ENCODE measurements at places on chromosomes 12 and 14. TPM values are rescaled to one million over a fixed set of nuclear protein-coding genes. Genes with fewer than 3 reads are reported as not detected.
A peak's percentile ranks its signal among the peaks of the same experiment; 100 is the strongest.

IPO4 gene
- total RNA-seq: 36.0 TPM

CLEC14A gene
- total RNA-seq: 8.1 TPM

NUDT14 gene
- total RNA-seq: 22.5 TPM

GLIPR1L1 gene
- not detected for total RNA-seq

ZDHHC22 gene
- not detected for total RNA-seq

LRP1-AS gene
- total RNA-seq: not detected

DNA sequence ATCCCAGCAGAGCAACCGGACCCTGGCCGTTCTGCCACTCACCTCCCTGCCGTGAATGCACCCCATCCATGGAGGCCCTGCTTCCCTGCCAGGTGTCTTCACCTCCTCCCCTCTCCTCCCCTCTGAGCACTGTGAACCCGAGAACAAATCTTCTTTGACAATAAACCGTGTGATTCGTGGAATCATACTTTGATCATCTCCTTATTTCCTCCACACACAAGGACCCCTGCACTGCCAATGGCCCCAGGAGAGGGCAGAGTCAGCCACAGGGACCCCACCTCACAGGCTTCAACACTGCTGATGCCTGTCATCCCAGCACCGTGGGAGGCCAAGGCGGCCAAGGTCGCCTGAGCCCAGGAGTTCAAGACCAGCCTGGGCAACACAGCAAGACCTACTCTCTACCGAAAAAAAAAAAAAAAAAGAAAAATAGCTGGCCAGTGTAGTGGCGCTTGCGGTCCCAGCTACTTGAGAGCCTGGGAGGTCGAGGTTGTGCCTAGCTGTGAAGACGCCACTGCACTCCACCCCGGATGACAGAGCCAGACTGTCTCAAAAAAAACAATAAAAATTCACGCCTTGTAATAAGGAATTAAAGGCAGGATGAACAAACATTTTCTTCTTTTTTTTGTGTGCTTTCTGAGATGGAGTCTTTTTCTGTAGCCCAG, 1.1 kb downstream of the XRCC3 start:
- peaks cover 25% of the 10 kb centered on the region for H3K4me1 ChIP-seq
- no peak overlapping the region for H3K4me3 ChIP-seq
- no peaks in the 10 kb centered on the region for H3K36me3 ChIP-seq
- H3K27me3 ChIP-seq: no peaks in the 10 kb centered on the region
- no peak overlapping the region for H3K27ac ChIP-seq
- DNase-seq: no peak

GRCh38 chr14:90444077-90444696, 47.4 kb downstream of the CALM1 start:
- DNase-seq: no peak
- H3K27me3 ChIP-seq: no peaks in the 10 kb centered on the region
- no peaks in the 10 kb centered on the region for H3K36me3 ChIP-seq
- no peak overlapping the region for H3K27ac ChIP-seq

DNA sequence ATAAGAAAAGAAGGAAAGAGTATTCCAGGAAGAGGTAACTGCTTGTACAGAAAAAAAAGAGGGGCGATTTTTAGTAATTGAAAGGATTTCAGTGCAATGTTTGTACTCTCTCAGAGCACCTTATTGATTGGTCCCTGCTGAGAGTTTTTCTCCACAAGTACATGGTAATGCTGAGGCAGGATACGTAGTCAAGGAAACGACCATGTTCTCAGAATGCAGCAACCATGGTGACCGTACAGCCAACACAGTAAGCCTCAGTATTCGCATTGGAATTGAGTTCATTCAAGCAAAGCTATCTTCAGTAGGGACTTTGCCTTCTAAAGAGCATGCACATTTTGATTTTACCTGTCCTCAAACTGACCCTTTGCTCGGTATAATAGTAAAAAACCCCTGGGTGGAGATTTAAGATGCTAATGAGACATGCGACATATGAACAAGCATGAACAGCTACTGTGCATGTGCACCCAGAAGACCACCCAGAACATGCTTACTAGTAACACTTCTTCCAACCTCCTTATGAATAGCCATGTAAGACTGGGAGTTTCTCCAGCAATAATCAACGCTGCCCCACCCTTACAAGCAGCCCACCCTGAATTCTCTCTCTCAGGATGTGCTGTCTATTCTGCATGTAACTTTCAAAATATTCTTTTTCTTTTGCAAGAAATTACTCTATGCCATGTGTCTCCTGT, 6.2 kb upstream of the SLC41A2 start:
- no peak overlapping the region for H3K4me3 ChIP-seq
- peaks cover 2% of the 10 kb centered on the region for H3K4me1 ChIP-seq
- DNase-seq: no peak
- H3K36me3 ChIP-seq: no peaks in the 10 kb centered on the region
- no peak overlapping the region for H3K27ac ChIP-seq

DNA sequence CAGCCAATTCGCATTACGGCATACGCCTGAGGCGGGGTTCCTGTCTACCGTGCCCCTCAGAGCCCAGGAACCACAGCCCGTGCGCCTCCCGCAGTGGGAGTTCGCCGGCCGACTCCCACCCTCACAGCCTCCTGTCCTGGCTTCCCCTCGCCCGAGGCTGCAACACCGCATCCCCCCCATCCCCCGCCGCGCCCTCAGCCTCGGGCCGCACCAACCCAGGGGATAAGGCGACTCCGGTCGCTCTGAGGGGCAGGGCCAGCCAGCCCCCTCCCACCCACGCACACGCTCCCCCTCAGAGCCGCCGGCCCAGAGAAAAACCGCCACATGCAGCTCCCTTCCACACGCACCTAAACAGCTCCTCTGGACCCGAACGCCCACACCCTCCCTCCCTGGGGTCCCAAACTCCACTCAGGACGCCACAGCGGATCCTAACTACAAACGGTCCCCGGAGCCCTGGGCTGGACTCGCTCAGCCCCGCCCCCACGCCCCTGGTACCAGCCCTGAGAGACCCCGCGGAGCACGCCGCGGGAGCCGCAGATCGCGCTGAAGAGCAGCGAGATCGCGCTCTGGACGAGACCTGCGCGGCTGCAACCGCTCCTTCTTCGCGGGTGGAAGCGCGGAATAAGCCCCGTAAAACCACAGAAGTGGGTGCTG, at the start of gene C14orf39:
Gene C14orf39, minus strand, starts transcription at position 466 of the 654 bp plus-strand sequence. CDS start 985 bp downstream, outside the sequence.
- H3K4me3 ChIP-seq: peak within 1 kb of the TSS; percentile 12
- H3K4me1 ChIP-seq: no peaks in the 10 kb centered on the region
- DNase-seq: no peak
- peaks cover 2% of the 10 kb centered on the region for H3K27me3 ChIP-seq
- no peaks in the 10 kb centered on the region for H3K36me3 ChIP-seq

GRCh38 chr12:131455218-131455506, 255.7 kb upstream of the SFSWAP start:
- H3K36me3 ChIP-seq: no peaks in the 10 kb centered on the region
- no peak overlapping the region for H3K4me3 ChIP-seq
- H3K4me1 ChIP-seq: no peaks in the 10 kb centered on the region
- no peaks in the 10 kb centered on the region for H3K27me3 ChIP-seq
- no peak overlapping the region for H3K27ac ChIP-seq

DNA sequence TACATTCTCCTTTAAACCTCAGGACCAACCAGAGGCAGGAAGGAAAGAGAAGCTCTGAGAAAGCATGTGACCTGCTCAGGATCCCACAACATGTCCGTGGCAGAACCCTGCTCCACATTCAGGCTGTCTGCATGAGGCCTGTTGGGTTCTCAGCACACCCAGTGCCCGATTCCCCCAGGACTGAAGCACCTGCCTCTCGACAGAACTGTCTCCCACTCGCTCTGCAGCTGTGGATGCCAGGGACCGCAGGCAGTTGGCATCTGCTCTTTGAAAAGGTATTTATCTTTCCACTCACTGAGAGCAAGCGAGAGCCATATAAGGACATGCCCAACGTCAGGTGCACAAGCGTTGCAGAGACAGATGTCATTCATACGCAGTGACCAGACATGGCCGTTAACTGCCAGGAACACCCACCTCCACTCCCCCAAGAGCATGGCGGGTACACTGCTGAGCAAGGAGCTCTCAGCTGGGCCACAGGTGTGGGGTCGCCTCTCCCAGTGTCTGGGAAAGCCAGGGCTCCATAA, 18.9 kb downstream of the PITPNM2 start:
- no peak for DNase-seq
- no peaks in the 10 kb centered on the region for H3K27me3 ChIP-seq
- no peak overlapping the region for H3K27ac ChIP-seq
- no peak overlapping the region for H3K4me3 ChIP-seq
- H3K36me3 ChIP-seq: no peaks in the 10 kb centered on the region

DNA sequence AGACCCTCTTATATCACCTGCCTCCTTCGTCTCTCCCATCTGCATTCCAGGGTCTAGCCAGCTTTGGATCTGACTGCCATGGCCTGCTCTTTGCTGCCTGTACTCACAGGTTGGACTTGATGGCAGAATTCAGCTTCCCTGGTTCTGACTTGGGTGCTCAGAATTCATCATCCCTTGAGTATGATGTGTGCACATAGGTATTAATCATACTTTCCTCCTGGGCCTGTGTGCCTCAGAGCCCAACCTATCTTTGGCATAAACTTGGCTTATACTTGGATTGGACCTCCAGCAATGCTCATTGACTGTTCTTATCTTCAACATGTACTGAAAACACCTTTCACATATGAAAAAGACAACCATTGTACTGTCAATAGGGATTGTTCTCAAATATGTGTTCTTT, 70.7 kb upstream of the LMNTD1 start:
- no peaks in the 10 kb centered on the region for H3K36me3 ChIP-seq
- H3K4me1 ChIP-seq: no peaks in the 10 kb centered on the region
- no peak for DNase-seq
- no peaks in the 10 kb centered on the region for H3K27me3 ChIP-seq

DNA sequence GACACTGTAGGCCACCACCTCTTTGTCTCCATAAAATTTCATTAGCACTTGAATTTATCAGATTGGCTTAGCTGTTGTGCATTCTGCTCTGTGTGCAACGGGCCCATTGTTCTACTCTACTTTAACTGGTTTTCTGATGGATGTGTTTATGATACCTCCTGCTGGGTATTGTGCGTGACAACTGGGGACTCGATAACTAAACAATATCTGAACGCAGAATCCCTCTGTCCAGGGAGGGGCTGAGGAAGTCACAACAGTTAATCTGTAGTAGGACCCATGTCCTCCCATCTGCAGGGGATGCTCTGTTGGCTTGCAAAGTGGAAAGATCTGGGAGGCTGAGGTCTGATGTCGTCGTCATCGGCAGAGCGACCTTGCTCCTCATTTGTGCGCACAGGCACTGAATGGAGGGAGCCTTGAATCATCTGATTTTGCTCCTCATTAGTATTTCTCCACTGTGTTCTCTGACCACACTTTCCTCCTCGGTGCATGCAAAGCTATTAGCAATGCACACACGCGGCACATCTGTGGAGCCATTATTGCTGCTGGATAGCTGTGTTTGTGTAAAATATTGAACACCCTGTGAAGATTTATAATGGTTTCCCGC, 422.5 kb downstream of the NRXN3 start:
- H3K36me3 ChIP-seq: no peaks in the 10 kb centered on the region
- no peak for DNase-seq
- H3K27ac ChIP-seq: no peak overlapping the region
- no peak overlapping the region for H3K4me3 ChIP-seq

DNA sequence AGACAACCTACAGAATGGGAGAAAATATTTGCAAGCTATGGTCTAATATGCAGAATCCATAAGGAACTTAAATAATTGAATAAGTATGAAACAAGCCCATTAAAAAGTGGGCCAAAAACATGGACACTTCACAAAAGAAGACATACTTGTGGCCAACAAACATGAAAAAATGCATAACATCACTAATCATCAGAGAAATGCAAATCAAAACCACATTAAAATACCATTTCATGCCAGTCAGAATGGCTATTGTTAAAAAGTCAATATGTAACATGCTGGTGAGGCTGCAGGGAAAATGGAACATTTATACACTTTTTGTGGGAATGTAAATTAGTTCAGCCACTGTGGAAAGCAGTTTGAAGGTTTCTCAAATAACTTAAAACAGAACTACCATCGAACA, 945.4 kb upstream of the FLRT2 start:
- H3K27me3 ChIP-seq: no peaks in the 10 kb centered on the region
- no peaks in the 10 kb centered on the region for H3K4me1 ChIP-seq
- no peak overlapping the region for H3K4me3 ChIP-seq
- H3K36me3 ChIP-seq: no peaks in the 10 kb centered on the region
- H3K27ac ChIP-seq: no peak overlapping the region

GRCh38 chr12:108210001-108210400, 80.9 kb downstream of the WSCD2 start:
- H3K27ac ChIP-seq: no peak overlapping the region
- no peaks in the 10 kb centered on the region for H3K36me3 ChIP-seq
- no peaks in the 10 kb centered on the region for H3K4me1 ChIP-seq
- no peaks in the 10 kb centered on the region for H3K27me3 ChIP-seq
- DNase-seq: no peak

DNA sequence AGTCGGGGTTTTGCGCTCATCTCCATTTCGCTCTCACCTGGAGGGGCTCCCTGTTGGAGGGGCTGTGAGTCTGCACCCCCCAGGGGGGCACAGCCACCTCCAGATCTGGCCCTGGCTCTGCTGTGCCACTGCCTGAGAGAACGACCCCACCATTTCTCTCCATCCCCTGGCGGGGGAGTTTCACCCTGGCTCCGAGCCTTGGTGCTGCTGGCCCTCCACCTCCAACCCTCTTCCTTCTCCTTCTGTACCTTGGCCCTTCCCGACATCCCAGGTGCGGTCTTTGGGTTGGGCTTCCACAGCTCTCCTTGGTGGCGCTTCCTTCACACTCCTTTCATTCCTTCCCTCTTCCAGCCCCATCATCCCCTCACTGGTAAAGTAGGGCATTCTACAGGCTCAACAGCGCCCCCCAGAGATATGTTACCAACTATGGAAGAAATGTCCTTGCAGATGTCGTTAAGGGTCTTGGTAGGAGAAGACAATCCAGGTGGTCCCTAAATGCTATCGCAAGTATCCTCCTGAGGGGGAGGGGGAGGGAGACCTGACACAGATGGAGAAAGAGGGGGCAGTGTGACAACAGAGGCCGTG, 16.3 kb downstream of the SERPINA1 start:
- DNase-seq: no peak
- H3K27me3 ChIP-seq: no peaks in the 10 kb centered on the region
- no peak overlapping the region for H3K27ac ChIP-seq

DNA sequence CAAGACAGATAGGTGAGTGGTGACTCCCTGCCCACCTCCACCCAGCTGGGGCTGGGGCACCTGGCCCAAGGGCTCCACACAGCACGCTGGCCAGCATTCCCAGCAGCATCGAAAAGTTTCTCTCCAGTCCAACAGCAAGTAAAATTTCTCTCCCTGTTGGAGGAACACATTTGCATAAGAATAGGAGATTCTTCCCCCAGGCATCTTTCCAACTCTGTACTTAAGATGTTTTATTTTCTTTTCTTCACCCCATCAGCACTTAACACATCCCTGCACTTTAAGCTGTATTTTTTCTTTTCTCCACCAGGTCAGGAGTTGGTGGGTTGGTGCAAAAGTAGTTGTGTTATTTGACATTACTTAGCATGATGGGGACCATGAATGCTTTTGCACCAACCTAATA, 47.2 kb downstream of the OR9K2 start:
- H3K27me3 ChIP-seq: no peaks in the 10 kb centered on the region
- no peak overlapping the region for H3K4me3 ChIP-seq
- H3K27ac ChIP-seq: no peak overlapping the region
- no peaks in the 10 kb centered on the region for H3K4me1 ChIP-seq
- H3K36me3 ChIP-seq: no peaks in the 10 kb centered on the region

- no peak overlapping the region for H3K27ac ChIP-seq
- no peaks in the 10 kb centered on the region for H3K36me3 ChIP-seq
- H3K4me1 ChIP-seq: no peaks in the 10 kb centered on the region
- DNase-seq: no peak
- H3K4me3 ChIP-seq: no peak overlapping the region
Measured at GRCh38 chr12:22477166-22477893, 67.0 kb downstream of the C2CD5 start.

GRCh38 chr12:106062693-106063092, 76.1 kb downstream of the NUAK1 start:
- H3K36me3 ChIP-seq: no peaks in the 10 kb centered on the region
- H3K27me3 ChIP-seq: no peaks in the 10 kb centered on the region
- no peak overlapping the region for H3K4me3 ChIP-seq
- H3K4me1 ChIP-seq: no peaks in the 10 kb centered on the region
